Stimulated activated naive CD4-positive, alpha-beta T cell treated with Interleukin-2 at 50 U/mL for 16 hours (primary cell): ENCODE measurements at places on chromosomes 7 and 10.

GRCh38 chr7:53675835-53676234 lies 640.4 kb downstream of the POM121L12 start:
- no peak for DNase-seq

GRCh38 chr7:17031906-17032551 lies 150.2 kb upstream of the AGR3 start:
- DNase-seq: no peak

GRCh38 chr7:47720141-47720906 lies 138.4 kb upstream of the TNS3 start:
- no peak for DNase-seq

- DNase-seq: no peak
Measured at GRCh38 chr10:122173337-122173736, 97.8 kb upstream of the BTBD16 start.

DNA sequence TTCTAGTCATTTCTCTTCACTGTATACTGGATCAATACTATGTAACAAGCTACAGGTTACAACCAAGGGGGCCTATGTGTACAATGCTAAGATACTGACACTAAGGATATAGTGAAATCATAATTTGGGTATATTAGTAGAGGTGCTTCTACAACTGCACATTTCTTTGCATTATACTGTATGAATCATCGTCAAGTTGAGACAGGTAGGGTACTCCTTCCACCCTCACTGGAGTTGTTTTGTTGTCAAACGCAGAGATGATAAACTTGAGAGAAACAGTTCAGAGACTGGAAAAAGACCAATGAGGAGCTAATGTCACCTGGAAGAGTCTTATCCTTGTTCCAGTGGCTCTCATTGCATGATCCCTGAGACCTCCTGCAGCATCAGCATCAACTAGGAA lies 208.2 kb upstream of the PRPS1L1 start:
- DNase-seq: no peak

DNA sequence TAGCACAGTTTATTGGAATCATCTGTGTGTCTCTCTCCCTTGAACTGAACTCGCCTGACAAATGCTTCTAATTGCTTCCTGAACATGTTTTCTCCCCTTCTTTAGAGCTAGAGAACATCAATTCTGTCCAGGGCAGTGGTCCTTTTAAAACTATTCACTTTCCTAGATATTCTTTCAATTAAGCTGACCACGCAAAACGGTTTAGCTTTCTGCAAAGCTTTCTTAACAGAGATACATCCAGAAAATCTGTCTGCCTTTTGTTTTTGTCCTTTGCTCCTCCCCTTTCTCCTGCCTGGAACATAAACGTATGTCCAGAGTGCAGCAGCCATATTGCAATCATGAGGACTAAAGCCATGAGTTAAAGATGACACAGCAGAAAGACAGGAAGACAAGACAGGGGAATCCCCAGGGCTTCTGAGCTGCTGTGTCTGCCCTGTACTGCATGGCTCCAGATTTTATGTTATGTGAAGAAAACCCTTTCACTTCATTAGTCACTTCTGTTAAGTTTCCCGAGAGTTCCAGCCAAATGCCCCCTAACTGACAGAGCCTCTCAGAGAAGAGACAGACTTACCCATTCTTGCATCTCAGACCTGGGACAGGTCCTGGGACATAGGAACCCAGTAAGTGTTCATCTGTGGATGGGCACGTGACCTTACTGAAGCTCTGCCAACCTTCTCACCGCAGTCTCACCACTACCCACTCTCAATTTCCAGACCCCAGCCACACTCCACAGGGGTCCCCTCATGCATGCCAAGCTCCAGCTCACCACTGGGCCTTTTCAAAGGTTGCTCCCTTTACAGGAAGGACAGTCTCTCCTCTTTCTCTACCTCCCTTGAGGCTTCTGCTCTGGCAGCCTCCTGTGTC lies 35.0 kb upstream of the CPXM2 start:
- no peak for DNase-seq

- no peak for DNase-seq
Measured at GRCh38 chr10:5293691-5294550, 70.8 kb upstream of the UCN3 start.

DNA sequence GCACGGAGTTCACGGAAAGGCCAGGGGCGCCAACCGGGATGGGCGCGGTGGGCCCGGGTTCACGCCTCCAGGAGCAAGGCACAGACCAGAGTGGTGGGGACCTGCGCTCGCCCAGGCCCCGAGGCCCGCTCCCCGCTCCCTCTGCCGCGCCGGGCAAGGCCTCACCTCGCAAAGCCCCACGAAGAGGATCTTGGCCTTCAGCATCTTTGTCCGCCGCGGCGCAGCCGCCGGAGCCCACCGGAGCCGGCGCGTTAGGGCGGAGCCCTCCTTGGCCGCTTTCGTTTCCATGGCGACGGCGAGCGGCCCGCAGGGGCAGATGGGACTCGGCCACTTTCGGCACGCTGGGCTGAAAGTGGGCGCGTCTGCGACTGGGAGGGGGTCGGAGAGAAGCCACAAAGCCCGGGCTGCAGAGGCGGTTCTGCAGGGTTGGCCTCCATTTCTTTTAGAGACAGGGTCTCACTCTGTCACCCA lies 944.4 kb upstream of the ZNF722 start:
- no peak for DNase-seq

DNA sequence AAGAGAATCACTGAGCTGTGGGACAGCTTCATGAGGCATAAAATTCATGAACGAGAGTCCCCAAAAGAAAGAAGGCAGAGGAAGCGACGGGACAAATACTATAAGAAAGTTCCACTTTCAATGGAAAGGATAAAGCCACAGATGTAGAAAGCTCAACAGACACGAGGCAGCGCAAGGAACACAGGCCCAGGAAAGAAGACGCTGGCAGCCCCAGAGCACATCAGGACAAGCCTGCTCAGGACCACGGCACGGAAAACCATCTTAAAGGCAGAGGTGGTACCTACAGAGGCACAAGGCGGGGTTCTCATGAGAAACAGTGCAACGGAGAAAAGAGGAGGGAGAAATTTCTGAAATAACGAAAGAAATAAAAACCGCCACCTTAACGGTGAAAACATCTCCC lies 273.4 kb downstream of the MAD1L1 start:
- DNase-seq: no peak

- no peak for DNase-seq
Measured at GRCh38 chr7:29086545-29086944, 59.8 kb downstream of the CPVL start.

- no peak for DNase-seq
Measured at GRCh38 chr7:104267701-104268368, 60.0 kb upstream of the ORC5 start.

- no peak for DNase-seq
Measured at GRCh38 chr10:129936266-129936922, 27.7 kb downstream of the EBF3 start.

- DNase-seq: no peak
Measured at GRCh38 chr7:131057015-131057793, 270.5 kb upstream of the MKLN1 start.

- DNase-seq: no peak
Measured at GRCh38 chr7:99385564-99385963, 11.0 kb downstream of the ARPC1B start.

- no peak for DNase-seq
Measured at GRCh38 chr10:12187321-12187905, 8.3 kb downstream of the NUDT5 start.

DNA sequence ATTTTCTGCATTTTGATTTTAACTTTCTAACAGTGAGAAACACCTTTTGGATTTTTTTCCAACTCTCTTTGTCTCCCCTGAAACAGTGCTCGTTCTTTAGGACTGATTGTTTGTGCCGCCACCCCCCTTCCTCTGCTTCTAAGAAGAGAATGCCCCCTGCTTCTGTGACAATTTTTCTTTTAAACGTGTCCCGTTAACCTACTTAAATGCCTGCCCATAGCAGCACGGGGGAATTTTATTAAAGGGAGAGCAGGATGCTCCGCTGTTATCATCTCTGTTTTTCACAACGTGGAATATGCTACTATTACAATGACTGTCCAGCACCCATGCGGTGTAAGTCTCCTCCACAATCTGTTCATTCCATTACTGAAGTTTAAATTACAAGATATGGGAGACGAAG lies 67.8 kb downstream of the SVIL start:
- no peak for DNase-seq

DNA sequence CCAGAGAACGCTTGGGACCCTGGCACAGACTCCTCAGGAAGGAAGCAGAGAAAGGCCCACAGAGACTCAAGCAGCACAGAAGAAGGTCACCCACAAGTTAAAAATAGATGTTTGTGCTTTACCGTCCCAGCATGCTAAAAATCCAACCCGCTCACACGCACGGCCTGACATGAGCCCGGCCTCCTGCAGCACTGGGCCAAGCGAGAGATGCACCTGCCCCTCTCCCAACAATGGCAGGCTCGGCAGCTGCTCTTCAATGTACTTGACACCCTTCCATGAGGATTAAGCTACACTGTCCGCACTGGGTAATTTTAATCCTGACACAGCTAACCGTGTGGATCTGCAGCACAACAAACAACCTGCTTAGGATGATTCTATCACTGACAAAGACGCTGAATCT lies 9.3 kb downstream of the DIP2C start:
- DNase-seq: no peak

DNA sequence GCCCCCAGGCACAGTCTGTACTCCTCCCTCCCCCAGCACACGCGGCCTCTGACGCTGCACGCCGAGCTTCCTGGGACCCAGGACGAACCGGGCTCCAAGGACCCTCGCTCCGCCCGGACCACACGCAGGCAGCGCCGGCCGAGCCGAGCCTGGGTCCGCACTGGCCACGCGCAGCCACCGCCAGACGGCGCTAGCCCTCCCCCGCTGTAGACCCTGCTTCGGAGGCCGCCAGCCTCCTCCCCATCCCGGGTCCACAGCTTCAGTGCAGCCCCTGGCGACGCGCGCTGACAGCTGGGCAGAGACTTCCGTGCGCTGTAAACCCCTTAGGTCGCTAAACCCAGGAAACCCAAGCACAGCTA lies 936 bp upstream of the TCERG1L start:
- no peak for DNase-seq

GRCh38 chr10:99280472-99280871 lies 44.8 kb upstream of the HPSE2 start:
- DNase-seq: no peak

DNA sequence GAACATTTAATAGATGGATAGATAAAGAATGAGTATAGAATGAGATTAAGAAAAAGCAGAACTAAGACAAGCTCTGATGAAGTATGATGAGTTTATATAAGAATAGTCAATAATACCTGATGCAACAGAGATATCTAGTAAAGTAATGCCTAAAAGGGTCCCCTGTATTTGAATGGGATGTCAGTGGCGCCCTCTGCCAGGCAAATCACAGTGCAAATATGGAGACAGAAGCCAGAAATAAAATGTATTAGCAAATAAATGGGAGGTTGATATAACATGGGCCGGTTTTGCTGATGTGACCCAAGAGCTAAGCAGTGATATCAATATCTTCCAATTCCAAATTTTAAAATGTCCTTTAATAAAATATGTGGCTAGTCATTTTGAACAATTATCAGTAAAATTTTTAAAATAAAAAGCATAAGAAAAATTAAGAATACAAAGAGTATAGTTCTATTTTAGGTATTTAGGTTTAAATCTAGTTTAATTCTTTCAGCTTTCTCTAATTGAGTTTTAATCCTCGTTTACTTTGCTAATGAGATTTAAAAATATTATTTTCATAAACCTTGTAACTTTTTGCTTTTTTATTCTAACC lies 62.6 kb downstream of the ADK start:
- no peak for DNase-seq

GRCh38 chr10:132849546-132850031 lies 63.6 kb upstream of the NKX6-2 start:
- DNase-seq: no peak

- no peak for DNase-seq
Measured at GRCh38 chr7:138458576-138459412, 1.3 kb upstream of the TRIM24 start.

DNA sequence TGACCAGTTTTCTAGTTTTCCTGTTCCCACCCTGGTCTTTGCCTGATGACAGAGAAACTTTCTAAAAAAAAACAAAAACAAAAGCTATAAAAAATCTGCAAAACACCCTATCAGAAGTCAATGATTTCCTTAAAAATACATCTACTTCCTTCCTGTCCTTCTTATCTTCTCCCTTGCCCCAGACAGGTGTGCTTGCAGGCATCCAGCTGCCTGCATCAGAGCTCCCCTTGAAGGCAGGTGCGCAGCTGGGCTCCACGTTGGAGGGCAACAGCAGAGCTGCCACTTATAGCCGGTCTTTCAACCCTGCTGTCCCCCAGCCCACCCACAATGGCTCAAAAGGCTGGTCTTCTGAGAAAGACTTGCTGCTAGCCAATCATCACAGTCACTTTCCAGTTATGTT lies 29.8 kb downstream of the UBE2D4 start:
- no peak for DNase-seq

DNA sequence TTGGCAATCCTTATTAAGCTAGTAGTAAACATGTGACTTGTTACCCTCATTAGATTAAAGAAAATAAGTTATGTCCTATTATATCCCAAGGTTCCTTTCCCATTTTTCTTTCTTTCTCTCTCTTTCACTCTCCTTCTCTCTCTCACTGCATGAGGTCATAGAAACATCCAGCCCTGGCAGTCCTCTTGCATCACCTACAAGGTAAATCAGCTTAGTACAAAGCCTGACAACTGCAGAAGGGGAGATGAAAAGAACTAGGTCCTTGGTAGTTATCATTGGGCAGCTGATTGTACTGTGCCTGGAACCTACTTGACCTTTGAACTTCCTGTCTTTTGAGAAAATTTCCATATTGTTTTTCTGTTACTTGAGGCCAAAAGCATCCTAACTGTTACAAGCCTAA lies 307.9 kb upstream of the SP8 start:
- DNase-seq: no peak

- DNase-seq: no peak
Measured at GRCh38 chr7:138278601-138279000, 181.5 kb upstream of the TRIM24 start.

DNA sequence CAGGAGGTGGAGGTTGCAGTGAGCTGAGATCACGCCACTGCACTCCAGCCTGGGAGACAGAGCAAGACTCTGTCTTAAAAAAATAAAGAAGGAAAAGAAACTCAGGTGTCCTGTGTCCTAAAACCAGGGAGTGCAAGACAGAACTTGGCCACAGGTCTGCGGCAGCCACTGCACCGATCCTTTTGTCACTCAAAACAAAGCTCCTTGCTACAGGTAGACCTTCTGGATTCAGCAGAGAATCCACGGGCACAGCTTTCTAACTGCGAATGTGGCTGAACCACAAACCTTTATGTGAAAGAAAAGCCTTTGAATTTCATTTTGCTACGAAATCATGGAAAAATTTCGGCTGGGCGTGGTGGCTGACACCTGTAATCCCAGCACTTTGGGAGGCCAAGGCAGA lies 634.9 kb downstream of the CALN1 start:
- no peak for DNase-seq

- DNase-seq: no peak
Measured at GRCh38 chr10:14456218-14456869, 125.6 kb upstream of the FRMD4A start.

DNA sequence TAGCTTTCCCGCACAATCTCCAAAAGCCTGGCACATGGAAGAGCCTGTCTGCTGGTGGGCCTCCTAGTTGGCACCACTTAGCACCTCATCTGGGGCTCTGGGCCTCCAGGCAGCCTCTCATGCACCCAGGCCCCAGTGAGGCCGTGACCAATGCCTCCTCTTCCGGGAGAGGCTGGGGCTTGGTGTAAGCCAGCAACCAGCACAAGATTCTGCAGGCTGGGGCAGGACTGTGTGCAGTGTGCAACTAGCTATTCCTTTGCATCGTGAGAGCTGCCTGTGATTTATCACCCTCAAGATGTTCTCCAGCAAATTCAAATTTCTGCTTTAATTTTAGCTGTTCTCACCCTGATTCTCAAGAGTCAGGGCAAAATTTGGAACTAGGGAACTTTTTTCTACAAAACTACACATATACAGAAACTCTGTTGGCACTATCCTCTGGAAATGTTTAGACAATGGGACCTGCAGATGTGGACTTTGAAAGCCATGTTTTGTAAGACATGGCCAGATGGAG lies 603.7 kb upstream of the MKI67 start:
- DNase-seq: no peak
